Stimulated activated CD4-positive, alpha-beta T cell treated with anti-CD3 and anti-CD28 coated beads, TNF-alpha, amount 100 ng/mL, for 24 hours (primary cell): ENCODE measurements at places on chromosomes 2 and 18.

GRCh38 chr2:54574107-54574859 lies 118.2 kb downstream of the SPTBN1 start:
- DNase-seq: peak; percentile 44

GRCh38 chr2:55087501-55087900 lies 37.2 kb upstream of the RTN4 start:
- DNase-seq: no peak

GRCh38 chr2:26035090-26035743 lies 1.3 kb downstream of the RAB10 start:
- DNase-seq: no peak

GRCh38 chr2:227079726-227080125 lies 84.3 kb downstream of the COL4A4 start:
- DNase-seq: no peak

GRCh38 chr2:90069290-90069894 lies 1377.9 kb downstream of the RPIA start:
- no peak for DNase-seq

GRCh38 chr18:63109802-63110201 lies 209.8 kb downstream of the BCL2 start:
- no peak for DNase-seq

- no peak for DNase-seq
Measured at GRCh38 chr18:7575465-7576028, 8.4 kb downstream of the PTPRM start.

- DNase-seq: no peak
Measured at GRCh38 chr2:124804014-124804940, 779.2 kb downstream of the CNTNAP5 start.

DNA sequence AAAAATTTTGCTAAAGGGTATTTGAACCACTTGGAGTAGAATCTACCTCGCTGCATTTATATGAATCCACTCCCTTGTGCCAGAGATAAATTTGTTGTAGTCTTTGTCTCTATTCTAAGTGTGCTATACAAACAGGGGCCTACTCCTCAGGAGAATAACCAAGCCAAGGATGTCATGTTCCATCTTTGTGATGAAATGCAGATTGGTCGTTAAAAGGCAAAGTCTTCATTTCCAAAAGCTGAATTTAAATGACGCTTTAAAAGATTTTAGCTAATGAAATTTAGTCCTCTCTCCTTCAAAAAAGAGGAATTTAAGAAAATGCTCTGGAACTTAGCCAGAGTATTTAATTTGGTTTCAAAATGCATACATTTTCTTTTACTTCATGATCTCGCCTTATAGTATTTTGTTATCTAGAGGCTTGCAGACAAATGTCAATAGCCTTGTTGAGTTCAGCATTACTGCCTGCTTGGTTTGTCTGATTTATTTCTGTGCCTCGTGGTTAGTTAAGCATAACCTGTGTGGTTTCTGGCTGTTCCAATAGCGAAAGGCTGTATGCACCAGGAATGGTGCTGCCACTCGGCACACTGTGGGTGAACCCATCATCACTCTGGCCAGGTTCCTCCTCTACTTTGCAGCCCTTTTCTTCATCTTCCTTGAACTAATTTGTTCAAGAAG lies 417.6 kb downstream of the ZNF521 start:
- DNase-seq: no peak

DNA sequence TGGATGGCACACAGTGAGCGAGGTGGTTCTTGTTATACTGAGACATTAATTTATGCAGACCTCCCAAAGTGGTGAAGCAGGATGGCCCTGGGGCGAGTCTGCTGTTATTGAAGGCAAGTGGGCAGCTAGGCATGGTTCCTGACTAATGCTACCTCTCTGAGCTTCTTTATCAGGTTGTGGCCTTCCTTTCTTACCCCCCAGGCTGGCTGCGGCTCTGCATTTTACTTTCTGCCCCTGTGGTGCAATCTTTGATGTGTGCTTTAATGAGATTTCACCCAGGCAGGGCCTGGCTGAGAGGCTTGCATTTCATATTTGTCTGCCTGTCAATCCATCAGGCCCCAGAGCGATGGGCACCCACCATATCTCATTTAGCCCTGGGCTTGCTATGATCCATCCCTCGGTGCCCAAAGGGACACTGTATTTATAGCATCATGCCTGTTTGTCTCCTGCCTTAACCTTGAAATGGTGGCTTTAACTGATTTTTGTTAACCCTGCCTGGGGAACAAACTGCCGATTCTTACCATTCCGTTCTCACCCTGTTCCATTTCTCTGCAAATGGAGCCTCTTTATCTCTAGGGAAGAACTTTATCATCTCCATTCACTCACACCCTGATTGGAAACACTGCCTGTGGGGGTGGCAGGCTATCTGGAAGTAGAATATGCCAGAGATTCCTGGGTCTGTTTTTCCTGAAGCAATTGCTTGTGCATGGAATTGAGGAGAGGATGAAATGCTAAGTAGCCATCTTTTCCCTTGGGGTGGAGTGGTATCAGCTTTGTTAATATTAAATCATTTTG lies 316.2 kb upstream of the THSD7B start:
- DNase-seq: no peak

- DNase-seq: no peak
Measured at GRCh38 chr18:67222887-67223286, 293.6 kb downstream of the DSEL start.

- no peak for DNase-seq
Measured at GRCh38 chr2:235958221-235958930, 209.8 kb downstream of the GBX2 start.

- no peak for DNase-seq
Measured at GRCh38 chr2:20185176-20186022, 39.5 kb downstream of the SDC1 start.

DNA sequence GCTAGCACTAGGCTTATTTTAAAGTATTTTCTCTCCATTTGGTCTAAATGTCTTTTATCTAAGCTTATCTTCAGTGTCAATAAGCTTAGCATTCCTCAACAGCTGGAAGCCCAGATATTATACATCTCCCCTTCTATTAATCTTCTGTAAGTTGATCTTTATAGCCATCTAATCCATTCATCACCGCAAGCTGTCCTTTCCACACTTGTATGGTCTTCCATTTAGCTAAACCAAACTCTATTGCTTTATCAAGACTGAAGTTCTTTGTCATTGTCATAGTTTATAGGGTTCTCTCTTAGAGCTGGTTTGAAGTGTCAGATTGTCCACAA lies 101.3 kb upstream of the GPR45 start:
- DNase-seq: no peak

DNA sequence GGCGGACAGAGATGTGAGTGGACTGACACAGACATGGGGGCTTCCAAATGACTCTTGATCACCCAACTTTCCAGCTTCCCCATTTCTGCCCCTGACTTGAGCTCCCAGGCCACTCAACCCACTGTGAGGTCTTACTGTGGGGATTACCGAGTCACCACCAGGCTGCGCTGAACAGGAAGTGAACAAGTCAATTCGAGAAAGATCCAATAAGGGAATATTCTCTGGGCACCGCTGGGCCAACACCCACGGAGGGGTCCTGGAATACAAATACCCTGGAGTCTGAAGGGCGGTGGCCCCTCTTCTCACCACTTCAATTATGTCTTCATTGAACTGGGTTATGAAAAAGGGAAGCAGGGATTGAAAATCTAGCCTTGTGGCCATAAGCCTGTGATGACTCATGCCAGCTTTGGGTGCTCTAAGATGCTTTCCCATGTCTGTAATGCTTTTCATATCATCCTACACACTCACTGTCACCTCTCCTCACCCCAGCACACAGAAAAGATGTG lies 37.7 kb downstream of the BCL11A start:
- no peak for DNase-seq

GRCh38 chr2:11773747-11774525 lies 27.5 kb downstream of the LPIN1 start:
- DNase-seq: no peak

DNA sequence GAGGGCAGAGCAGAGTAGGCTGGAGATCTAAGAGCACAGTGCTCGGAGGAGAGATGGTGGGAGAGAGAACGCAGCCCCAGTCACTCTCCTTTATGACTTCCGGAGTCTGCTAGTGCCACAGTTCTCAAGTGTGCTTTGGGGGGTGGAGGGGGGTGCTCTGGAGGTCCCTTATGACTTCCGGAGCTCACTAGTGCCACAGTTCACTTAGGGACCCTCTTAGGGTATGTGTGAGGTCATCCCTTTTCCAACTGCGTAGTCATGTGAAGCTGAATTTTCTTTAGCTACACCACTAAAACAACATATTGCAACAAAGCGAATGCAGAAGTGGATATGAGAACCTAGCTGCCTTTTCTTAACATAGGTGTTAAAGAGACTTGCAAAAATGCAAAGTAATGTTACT lies 153.7 kb upstream of the KCTD1 start:
- no peak for DNase-seq

GRCh38 chr2:119480184-119480583 lies 44.1 kb downstream of the SCTR start:
- DNase-seq: no peak

- DNase-seq: no peak
Measured at GRCh38 chr2:28687171-28687570, 64.5 kb upstream of the PPP1CB start.

- no peak for DNase-seq
Measured at GRCh38 chr2:142290931-142291330, 160.1 kb upstream of the LRP1B start.

DNA sequence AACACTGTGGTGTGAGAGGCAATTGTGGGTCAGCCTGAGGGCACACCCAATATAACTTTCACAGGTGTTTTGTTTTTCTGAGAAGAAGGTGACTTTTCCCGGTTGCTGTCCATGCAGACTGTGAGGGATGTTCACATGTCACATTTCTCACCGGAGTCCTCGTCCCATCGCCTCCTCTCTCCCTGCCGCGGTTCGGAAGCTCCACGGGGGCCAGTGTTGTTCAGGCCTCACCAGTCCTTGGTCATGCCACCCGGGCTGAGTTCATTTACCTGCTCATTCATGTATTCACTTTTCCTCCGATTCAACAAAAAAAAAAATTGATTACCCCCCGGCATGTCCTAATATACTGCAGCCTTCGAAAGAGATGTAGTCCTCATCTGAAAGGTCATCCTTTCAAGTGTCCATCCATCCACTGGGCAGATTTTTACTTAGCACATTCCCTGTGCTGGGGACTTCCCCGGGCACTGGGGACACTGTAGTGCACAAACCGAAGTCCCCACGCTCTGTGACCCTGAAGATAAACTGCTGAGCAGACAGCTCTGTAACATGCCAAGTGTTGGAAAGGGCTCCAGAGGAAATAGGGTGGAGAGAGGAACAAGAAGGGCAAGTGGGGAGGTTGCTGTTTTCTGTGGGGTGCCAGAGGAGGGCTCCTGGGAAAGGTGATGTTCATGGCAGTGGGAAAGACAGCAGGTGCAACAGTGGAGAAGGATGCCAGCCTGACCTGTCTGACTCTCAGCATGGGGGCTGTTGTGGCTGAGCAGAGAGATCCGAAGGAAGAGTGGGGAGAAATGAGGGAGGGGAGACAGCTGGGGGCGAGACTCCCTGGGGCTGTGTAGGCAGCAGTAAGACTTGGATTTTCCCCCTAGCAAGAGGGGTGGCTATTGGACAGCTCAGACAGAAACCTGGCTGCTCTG lies 22.4 kb downstream of the LRRFIP1 start:
- DNase-seq: no peak

- no peak for DNase-seq
Measured at GRCh38 chr2:175074478-175074877, 69.3 kb upstream of the CHN1 start.

DNA sequence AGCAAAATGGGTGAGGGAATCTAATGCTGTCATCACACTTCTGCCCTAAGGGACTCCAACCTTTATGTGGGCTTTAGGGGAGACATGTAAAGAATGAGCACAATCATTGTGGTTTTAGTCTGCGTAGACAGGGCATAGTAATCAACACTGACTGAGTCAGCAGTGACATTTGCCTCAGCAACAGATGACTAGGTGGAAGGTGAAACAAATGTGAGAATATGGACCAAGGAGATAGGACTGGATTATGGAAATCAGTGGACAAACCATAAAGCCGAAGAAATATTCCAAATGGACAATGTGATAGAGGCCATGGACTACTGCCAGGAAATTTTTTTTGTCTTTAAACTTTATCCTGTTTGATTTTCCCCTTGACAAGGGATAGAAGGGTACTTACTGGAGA lies 83.9 kb downstream of the PDK1 start:
- no peak for DNase-seq
